ENCODE measurements at places on chromosomes 6 and 20. TPM values are rescaled to one million over a fixed set of nuclear protein-coding genes. Genes with fewer than 3 reads are reported as not detected.

The ANKEF1 gene
- total RNA-seq = 0.79 TPM

The GMDS gene
- total RNA-seq = 20.2 TPM

The OXT gene
- total RNA-seq = not detected

The IP6K3 gene
- total RNA-seq = not detected

The EPB41L2 gene
- 122 TPM for total RNA-seq

The SIRPD gene
- not detected for total RNA-seq

The LINC00237 gene
- total RNA-seq = not detected

The FHL5 gene
- not detected for total RNA-seq

The HFE gene
- 16.8 TPM for total RNA-seq
